ENCODE measurements at places on chromosomes 1 and 21. TPM values are rescaled to one million over a fixed set of nuclear protein-coding genes. Genes with fewer than 3 reads are reported as not detected.

Gene ITLN1
- not detected for total RNA-seq

Gene HES3
- total RNA-seq, result not detected

Gene CATSPERE
- 0.47 TPM for total RNA-seq

Gene EVI5
- 16.9 TPM for total RNA-seq

Gene TDRD5
- total RNA-seq, result not detected

Gene FAM72D
- total RNA-seq, result 0.31 TPM

Gene AGT
- 31.7 TPM for total RNA-seq

Gene DHCR24
- total RNA-seq, result 39.2 TPM

Gene MECR
- 26.8 TPM for total RNA-seq
